ENCODE measurements at places on chromosomes 1 and 21. TPM values are rescaled to one million over a fixed set of nuclear protein-coding genes. Genes with fewer than 3 reads are reported as not detected.

DNA sequence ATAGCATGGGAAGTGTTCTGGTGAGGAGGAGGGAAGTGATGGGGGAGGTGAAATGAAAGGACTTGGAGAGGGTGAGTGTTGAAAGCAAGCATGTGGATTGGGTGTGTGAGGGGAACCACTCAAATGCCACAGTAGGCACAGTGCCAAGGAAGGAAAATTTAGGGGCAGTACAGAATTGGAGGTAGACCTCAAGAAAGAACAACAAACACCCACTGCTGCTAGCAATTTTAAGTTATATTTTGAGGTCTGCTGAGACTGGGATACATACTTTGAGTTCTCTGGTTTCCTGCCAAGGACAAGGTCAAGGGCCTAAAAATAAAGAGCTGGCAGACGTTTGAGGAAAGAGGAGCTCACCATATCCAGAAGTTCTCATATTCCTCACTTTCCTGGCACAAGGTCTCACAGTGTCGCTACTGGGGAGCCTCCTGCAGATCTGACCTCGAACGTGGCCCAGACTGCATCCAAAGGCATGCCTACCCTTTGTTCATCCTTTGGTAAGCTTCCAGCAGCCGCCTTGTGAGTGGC lies 104.0 kb downstream of the BRINP2 start:
- H3K36me3 ChIP-seq, result no peaks in the 10 kb centered on the region
- H3K27ac ChIP-seq, result peak overlapping the region; percentile 18
- DNase-seq, result peak; percentile 78

DNA sequence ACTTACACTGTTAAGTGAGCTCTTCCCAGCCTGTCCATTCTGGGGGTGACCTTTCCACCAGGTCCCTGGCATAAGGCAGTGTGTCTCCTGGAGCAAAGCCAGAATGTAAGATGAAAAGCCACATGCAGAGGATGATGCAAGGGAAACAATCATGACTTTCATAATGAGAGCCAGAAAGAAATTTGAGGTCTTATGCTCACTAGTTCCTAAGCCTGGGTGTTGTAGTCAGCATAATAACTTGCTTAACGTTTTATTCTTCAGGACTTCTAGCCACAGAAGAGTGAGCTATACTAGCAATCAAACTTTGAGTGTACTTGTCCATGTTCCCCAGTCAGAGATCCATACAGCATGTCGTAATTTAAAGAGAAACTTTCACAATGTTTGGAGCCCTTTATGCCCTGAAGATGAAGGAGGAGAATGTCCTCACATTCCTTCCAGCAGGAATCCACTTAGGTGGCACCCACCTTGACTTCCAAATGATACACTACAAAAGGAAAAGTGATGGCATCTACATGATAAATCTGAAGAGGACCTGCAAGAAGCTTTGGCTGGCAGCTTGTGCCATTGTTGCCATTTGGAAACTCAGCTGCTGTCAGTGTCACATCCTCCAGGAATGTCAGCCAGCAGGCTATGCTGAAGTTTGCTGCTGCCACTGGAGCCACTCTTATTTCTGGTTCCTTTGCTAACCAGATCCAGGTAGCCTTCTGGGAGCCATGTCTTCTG lies 60.5 kb upstream of the FOXD3 start:
- no peaks in the 10 kb centered on the region for H3K27me3 ChIP-seq
- no peak overlapping the region for H3K27ac ChIP-seq

GRCh38 chr21:28617300-28617699 lies 375.4 kb downstream of the LTN1 start:
- no peaks in the 10 kb centered on the region for H3K36me3 ChIP-seq
- no peaks in the 10 kb centered on the region for H3K4me1 ChIP-seq
- DNase-seq, result no peak
- H3K27me3 ChIP-seq, result no peaks in the 10 kb centered on the region

DNA sequence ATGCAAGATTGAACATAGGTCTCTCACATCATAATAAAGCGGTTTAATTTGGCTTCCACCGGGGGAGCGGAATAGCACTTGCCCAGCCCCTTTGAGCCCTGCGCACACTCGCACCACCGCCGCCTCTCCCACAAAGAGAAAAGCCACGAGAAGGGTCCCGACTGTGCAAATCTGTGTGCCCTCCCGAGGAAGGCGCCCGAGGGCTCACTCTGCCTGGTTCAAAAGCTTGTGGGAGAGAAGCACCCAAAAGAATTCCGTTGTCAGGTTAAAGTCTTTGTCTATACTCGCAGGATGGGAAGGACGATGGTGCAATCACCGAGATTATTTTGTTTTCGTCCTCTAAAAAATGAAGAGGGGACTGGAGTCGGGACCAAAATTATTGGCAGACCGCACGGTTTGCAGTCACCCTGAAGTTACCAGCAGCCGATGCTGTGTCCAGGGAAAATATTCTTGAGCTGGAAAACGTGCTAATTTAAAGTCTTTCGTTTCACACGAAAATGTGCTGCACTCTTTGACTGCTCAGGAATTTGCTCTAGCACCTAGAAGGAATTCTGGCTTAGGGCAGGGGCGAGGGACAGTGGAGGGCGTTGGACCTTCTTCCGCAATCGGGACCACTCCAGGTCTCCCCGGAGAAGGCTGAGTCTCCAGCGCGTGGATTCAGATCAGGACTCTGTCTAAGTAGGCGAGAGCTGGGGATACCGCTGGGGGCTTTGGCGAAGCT lies 6.6 kb upstream of the SIM2 start:
- DNase-seq, result no peak
- no peaks in the 10 kb centered on the region for H3K4me1 ChIP-seq
- H3K27me3 ChIP-seq, result peaks cover 47% of the 10 kb centered on the region
- H3K36me3 ChIP-seq, result no peaks in the 10 kb centered on the region

DNA sequence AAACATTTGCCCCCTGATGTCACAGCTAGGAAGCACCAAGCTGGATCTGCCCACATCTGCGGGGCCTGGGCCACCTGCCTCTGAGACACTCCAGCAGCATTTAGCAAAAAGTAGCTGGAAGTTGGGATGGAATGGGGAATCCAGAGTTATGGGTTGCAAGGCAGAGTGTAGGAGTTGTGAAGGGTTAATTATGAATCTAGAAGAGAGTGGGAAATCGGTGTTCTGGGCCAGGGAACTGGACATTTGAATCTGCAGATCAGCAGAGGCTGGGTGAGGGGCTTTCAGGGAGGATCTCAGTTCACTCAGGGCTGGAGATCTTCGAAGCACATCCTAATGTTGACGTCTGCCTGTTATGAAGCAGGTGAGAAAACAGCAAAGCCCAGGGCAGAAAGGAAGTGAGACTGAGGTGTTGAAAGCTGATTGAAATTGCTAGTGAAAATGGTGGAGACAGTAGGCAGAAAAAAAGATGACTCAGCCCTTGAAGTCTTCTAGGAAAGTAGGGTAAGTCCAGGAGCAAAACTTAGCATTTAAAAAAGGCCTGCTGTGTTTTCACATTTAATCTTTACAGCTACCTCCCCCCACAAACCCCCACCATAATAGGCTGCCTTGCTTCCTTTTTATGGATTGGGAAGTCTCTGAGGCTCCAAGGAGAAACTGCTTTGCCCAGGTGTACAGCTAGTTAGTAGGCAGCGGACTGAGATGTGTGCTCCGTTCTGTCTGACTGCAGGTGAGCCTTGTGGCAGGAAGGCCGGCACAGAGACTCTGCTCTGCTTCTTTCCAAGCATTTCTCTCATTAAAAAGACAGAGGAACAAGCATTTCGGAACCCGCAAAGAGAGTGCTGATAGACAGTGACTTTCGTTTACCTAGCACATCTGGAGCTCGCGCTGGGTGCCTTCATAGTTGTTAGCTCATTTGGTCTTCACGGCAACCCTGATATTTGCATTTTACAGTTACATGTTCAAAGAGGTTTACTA lies 7.2 kb downstream of the VANGL1 start:
- H3K4me3 ChIP-seq, result no peak overlapping the region
- H3K36me3 ChIP-seq, result no peaks in the 10 kb centered on the region
- no peak for DNase-seq
- H3K27ac ChIP-seq, result no peak overlapping the region

GRCh38 chr1:211527006-211527405 lies 35.0 kb upstream of the RD3 start:
- DNase-seq, result no peak
- H3K27me3 ChIP-seq, result no peaks in the 10 kb centered on the region
- H3K4me1 ChIP-seq, result no peaks in the 10 kb centered on the region
- H3K4me3 ChIP-seq, result no peak overlapping the region
- no peaks in the 10 kb centered on the region for H3K36me3 ChIP-seq

GRCh38 chr1:167249702-167250101 lies 29.0 kb downstream of the POU2F1 start:
- no peak overlapping the region for H3K27ac ChIP-seq
- no peaks in the 10 kb centered on the region for H3K4me1 ChIP-seq
- H3K36me3 ChIP-seq, result no peaks in the 10 kb centered on the region
- H3K4me3 ChIP-seq, result no peak overlapping the region

GRCh38 chr1:246170574-246171261 lies 336.4 kb downstream of the SMYD3 start:
- H3K27ac ChIP-seq, result no peak overlapping the region
- H3K27me3 ChIP-seq, result no peaks in the 10 kb centered on the region
- no peaks in the 10 kb centered on the region for H3K4me1 ChIP-seq
- no peak overlapping the region for H3K4me3 ChIP-seq

DNA sequence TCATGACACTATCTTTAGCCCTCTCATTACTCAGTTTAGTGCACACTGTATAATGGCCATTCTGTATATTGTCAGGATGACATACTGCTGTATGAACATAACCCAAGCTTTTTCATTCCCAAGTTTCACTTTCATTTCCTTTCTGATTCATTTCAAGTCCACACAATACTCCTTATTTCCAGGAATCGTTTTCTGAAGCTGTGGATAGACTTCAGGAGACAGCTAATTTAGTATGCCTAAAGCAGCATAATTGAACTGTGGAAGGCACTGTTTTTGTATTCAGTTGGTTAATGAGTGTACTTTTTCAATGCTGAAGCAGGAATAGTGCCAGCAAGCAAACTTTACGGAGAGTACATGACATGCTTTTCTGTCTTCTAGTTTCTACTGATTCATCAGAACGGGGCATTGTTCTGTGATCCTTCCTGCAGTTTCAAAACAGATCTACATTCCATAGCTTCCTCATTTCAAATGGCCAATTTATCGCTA lies 578.5 kb upstream of the ZP4 start:
- H3K27ac ChIP-seq, result no peak overlapping the region
- H3K27me3 ChIP-seq, result no peaks in the 10 kb centered on the region
- DNase-seq, result no peak
- no peak overlapping the region for H3K4me3 ChIP-seq

- no peaks in the 10 kb centered on the region for H3K27me3 ChIP-seq
- no peak overlapping the region for H3K4me3 ChIP-seq
These were observed 58.0 kb downstream of the LGR6 start for GRCh38 chr1:202251424-202252256.

DNA sequence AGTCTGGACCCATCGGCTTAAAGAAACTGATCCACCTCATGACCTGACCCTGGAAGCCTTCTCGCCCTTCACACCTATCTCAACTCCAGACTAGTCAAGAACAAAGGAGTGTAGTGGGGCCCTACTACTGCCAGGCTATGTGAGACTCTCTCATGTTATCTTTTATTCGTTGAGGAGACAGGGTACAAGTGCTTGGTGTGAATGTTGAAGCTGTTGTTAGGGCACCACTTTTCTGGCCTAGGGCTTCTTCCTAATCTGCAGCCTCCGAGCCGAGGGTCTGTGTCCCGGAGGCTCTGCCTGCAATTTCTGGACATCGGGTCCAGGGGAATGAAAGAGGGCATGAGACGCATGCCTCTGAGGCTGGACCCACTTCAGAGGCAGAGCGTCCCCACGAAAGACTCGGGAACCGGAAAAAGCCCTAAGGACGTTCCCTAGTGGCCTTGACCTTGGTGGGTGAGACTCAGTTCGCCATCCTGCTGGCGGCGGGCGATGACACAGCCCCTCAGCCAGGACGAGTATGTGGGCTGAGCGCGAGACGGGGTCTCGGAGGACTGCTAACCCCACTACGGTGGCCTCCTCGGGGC lies 671 bp downstream of the DNAJC11 start:
- H3K27ac ChIP-seq, result peak overlapping the region; percentile 77
- H3K4me1 ChIP-seq, result peaks cover 12% of the 10 kb centered on the region
- H3K36me3 ChIP-seq, result no peaks in the 10 kb centered on the region

DNA sequence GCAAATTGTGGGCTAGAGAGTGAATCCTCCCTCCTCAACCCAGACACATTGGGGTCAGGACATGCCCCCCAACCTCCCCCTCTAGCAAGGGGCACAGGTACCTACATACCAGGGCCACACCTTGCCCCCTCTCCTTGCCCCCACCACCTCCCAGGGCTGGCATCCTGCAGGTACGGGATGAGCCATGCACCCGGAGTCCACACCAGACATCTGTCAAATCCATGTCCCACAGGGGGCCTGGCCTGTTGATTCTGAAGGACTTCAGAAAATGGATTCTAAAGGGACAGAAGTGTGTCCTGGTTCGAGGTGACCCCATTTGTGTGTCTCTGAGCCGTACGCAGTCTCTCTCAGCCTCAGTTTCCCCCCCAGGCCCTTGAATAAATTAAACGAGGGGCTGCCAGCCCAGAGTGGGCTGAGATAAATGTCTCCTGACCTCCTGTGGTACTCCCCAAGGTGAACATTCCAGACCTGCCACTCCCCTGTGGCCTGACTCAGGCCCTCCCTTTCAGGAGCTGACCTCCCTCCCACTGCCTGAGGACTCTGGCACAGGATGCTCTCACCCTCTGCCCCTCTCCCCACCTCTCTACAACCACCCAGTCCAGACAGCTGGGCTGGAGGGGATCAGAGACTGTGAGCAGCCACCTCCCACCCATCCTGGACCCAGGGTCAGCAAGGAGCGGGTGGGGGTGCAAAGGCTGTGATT lies 94.5 kb downstream of the EPHB2 start:
- H3K36me3 ChIP-seq, result no peaks in the 10 kb centered on the region
- no peak overlapping the region for H3K4me3 ChIP-seq
- no peaks in the 10 kb centered on the region for H3K27me3 ChIP-seq
- H3K27ac ChIP-seq, result no peak overlapping the region
- peaks cover 14% of the 10 kb centered on the region for H3K4me1 ChIP-seq

GRCh38 chr1:82562448-82562847 lies 761.7 kb downstream of the ADGRL2 start:
- H3K27me3 ChIP-seq, result no peaks in the 10 kb centered on the region
- H3K27ac ChIP-seq, result no peak overlapping the region
- no peak overlapping the region for H3K4me3 ChIP-seq
- DNase-seq, result no peak
- H3K36me3 ChIP-seq, result no peaks in the 10 kb centered on the region

GRCh38 chr1:244236101-244236500 lies 185.0 kb downstream of the ZBTB18 start:
- H3K4me1 ChIP-seq, result peaks cover 3% of the 10 kb centered on the region
- H3K36me3 ChIP-seq, result no peaks in the 10 kb centered on the region
- H3K27me3 ChIP-seq, result no peaks in the 10 kb centered on the region
- no peak overlapping the region for H3K27ac ChIP-seq

Gene OR2T29
- not detected for total RNA-seq

Gene KIF26B
- total RNA-seq, result not detected

Gene GUCA2A
- total RNA-seq, result not detected

Gene LRRC7
- total RNA-seq, result not detected

Gene CD101
- not detected for total RNA-seq

Gene ELAPOR1
- total RNA-seq, result not detected

Gene KIF14
- not detected for total RNA-seq

Gene TEKT2
- total RNA-seq, result not detected

Gene C1orf185
- not detected for total RNA-seq

Gene CA6
- not detected for total RNA-seq

Gene LCE2C
- total RNA-seq, result not detected

Gene CHRM3
- total RNA-seq, result 0.85 TPM

Gene CSRP1
- 948 TPM for total RNA-seq

Gene SERPINC1
- 3.7 TPM for total RNA-seq

Data from ascending aorta (tissue), 2 donors.